Pulmonary artery endothelial cell (primary cell): ENCODE measurements at places on chromosomes 2 and 18. TPM values are rescaled to one million over a fixed set of nuclear protein-coding genes. Genes with fewer than 3 reads are reported as not detected.

Gene DUSP19
- total RNA-seq = 2.1 and 4.5 TPM in 2 replicates

Gene ZNF2
- 6.7 and 9.4 TPM in 2 replicates for total RNA-seq

Gene EFHD1
- not detected in 2 replicates for total RNA-seq

Gene KATNAL2
- 0.33 and 0.63 TPM in 2 replicates for total RNA-seq

Gene KCNG2
- total RNA-seq = not detected in 2 replicates

Gene SPHKAP
- total RNA-seq = not detected in 2 replicates
